ENCODE measurements at places on chromosomes 11 and 22.
A peak's percentile ranks its signal among the peaks of the same experiment; 100 is the strongest.

GRCh38 chr22:37277384-37277783 is 4.9 kb upstream of the CYTH4 start:
- no peak for DNase-seq

DNA sequence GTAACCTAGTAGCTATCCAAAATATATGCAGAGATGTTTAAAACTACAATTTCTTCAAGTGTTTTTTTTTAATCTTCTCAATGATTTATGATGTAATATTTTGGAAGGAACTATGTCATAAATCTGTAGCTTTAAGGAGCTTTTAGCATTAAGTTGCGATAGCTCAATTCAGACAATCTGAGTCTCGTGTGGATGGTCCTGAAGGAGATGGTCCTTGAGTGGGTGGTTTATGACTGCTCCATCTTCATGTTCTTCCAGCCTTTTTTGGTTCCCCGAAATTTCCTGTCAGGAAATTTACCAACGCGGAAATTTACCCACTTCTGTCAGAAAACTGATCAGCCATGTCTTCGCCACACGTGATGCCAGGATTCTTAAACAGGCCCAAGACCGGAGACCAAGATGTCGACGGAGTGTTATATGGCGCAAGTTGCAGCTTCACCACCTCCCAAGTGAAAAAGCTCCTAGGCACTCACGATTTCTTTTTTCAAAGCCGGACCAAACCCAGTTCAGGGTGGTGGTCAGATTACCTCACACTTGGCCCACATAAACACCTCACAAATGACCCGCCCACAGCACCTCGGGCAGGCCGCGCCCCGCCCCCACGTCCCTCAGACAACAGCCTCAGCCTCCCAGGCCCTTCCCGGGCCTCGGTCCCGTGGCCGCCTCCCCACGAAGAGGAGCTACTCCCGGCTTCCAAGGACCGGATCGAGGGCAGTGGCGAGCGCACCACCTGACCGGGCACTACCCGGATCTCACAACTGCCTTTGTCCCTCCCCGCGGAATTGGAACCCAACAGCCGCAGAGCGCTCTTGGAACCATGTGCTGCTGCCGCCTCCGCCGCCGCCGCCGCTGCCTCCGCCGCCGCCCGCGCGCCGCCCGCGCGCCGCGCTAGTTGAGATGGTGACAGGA is at the start of gene MORC2:
TSS of gene MORC2 (minus strand) at position 760 of the 909 bp plus-strand sequence. CDS start 885 bp downstream, outside the sequence.
- DNase-seq = no peak

GRCh38 chr11:96658436-96658835 is 268.6 kb downstream of the JRKL start:
- DNase-seq = no peak

DNA sequence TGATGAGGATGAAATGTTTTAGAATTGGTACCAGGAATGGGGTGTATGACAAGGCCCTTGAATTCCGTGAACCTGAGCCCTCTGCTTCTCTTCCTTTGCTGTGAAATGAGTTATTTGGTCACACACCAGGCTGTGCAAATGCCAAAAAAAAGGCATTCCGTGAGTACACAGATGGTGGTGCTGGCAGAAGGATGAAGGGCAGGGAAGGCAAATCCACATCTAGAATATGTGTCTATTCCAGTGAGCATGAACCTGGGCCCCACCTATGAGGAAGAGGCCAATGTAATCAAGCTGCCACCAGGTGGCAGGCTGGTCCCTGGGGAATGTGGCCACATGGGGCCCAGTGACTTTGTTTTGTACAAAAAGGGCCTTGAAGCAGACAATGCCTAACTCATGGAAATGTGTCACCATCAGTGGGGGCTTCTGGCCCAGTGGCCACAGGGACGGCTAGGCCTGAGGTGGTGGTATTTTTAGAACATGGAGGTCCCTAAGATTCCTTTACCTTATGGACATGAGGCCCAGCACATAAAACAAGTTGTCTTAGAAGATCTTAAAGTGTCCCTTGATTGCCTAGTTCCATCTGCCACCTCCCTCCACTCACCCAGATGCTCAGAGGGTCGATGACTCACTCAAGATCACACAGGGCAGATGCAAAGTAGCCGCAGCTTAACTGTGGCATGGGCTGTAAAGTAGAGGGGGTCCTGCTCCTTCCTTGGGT is 3.9 kb upstream of the RNF215 start:
- peak; percentile 58 for DNase-seq

- no peak for DNase-seq
Measured at GRCh38 chr22:23767303-23767672, 484 bp downstream of the CHCHD10 start.

DNA sequence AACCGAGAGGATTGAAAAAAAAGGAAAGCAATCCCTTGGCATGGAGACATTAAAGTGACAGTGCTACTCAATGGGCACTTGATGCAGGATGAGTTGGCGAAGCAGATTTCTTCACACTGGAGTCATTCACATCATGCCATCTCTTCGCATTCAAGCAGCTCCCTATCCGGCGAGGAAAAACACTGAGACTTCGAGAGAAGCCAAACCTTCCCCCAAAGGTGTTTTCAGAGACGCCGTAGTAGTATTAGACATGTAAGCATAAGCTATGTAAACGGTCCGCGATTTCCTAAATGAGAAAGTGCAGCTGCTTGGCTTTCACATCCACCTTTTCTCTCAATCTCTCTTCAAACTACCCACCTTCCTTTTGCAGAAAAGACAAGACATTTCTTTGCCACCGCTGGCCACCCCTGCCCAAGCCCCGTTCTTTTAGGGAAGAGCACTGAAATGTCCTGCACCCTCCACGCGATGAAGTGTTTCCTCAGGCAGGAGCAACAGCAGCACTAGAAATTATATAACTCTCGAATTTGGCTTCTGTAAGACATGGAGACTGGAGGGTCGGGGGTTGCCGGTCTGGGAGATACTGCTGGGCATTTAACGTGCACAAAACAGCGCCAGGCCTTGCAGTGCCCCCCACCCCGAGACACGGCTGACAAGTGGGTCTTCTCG is at the start of gene DLG2:
TSS of gene DLG2 (minus strand) at position 13 of the 666 bp plus-strand sequence.
- DNase-seq = peak; percentile 41

- DNase-seq = peak; percentile 54
Measured at GRCh38 chr11:12868315-12869073, 140.6 kb upstream of the RASSF10 start.

Measured in LHCN-M2 (cell line).